ENCODE measurements at places on chromosomes 5 and 9.

DNA sequence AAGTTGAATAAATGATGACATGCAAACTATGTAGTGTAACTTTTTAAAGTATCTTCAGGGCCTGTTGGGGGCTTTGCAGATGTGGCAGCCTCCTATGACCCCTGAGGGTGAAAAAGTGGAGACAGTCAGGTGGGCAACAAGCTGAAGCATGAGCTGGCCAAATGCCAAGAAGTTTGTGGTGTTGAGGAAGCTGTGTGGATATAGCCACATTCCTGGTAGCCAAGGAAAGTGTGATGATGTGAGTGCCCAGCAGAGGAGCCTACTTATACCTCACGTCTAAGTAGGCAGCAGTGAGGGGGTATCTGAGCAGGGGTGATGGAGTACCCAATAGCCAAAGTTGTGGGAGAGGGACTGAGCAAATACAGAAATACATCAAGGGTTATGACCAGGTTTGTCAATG is 621.2 kb upstream of the CDH6 start:
- no peak for DNase-seq

DNA sequence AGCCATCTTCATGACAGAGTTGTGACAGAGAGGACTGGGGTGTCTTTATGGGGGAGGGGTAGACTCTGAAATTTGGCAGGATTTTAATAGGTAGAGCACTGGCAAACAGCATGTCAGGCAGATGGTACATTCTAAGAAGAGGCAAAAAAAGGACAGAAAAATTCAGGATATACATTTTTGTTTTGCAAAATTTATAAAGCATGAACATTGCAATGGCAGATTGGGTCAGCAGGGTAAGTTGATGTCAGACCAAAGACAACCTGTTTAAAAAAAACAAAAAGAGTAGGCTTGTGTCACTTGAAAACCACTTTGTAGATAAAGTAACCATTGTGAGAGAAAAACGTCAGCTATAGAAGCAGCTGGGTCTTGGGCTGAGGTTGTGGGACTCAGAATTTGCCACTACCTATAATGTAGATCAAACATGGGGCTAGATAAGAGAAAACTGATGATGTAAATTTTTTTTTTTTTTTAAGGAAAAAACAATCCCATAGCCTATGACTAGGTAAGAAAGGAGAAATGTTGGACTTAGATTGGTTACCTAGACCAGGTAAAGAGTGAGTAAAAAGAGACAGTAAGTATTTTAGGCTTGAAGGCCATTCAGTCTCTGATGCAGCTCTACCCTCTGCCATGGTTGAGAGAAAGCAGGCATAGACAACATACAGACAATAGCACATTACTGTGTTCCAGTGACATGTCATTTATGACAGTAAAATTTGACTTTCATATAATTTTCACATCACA is 8.3 kb downstream of the CAMK4 start:
- DNase-seq: no peak

DNA sequence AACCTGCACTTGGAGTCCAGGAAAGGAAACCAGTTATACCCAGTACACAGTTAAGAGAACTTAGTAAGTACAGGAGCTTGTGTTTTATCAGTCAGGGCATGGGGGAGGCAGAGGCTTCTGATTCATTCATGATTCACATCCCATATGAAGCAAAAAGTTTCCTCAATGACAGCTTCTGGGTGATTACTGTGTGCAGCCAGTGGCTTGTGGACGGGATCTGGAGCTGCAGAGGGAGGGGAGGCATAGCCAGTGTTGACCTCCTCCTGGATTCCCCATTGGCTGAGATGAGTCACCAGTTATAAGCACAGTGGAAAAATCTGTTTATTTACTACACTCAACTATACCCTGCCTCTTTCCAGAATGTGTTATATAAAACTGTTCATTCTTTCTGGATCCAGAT is 17.7 kb downstream of the IL31RA start:
- no peak for DNase-seq

DNA sequence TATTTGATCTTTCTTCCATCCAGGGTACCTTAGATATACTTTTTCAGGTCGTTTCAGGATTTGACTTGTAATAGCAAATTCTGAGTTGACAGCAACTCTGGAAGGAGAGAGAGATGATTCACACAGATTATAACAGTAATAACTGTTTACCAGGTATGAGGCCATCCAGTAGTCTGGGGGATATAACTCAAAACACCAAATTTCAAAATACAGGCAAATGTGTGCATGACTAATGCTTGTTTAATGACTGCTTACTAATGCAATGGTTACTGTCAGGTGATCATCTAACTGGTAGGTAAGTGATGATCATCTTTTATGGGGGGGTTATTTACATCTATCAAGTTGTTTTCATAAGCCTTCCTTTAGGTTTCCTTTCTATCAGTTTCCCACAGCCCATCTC is 412.3 kb downstream of the MAT2B start:
- DNase-seq: no peak

GRCh38 chr9:20022410-20022809 is 233.6 kb upstream of the SLC24A2 start:
- DNase-seq: no peak
